ENCODE measurements at places on chromosomes 2 and 18. TPM values are rescaled to one million over a fixed set of nuclear protein-coding genes. Genes with fewer than 3 reads are reported as not detected.

DNA sequence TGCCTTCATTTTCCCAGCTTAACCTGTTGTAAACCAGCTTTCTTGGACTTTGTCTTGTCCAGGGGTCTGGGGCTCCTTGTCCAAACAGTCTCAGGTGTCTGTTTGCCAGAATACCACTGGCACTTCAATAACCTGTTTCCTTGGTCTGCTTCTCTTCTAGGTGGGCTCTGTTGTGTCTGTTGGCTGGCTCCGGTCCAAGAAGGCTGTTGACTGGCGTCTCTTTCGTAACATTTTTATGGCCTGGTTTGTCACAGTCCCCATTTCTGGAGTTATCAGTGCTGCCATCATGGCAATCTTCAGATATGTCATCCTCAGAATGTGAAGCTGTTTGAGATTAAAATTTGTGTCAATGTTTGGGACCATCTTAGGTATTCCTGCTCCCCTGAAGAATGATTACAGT is 17.0 kb downstream of the SLC20A1 start:
- no peak for DNase-seq

- DNase-seq = no peak
Observed at GRCh38 chr2:167136879-167137596, 248.8 kb downstream of the XIRP2 start.

The HOXD10 gene
- not detected for total RNA-seq

The REG3A gene
- not detected for total RNA-seq

GRCh38 chr18:33716061-33716683 is 138.2 kb downstream of the ASXL3 start:
- no peak for DNase-seq

The HRH4 gene
- not detected for total RNA-seq

The SLC14A1 gene
- not detected for total RNA-seq

- DNase-seq = no peak
Observed at GRCh38 chr2:27977731-27978312, 87.3 kb downstream of the BABAM2 start.

DNA sequence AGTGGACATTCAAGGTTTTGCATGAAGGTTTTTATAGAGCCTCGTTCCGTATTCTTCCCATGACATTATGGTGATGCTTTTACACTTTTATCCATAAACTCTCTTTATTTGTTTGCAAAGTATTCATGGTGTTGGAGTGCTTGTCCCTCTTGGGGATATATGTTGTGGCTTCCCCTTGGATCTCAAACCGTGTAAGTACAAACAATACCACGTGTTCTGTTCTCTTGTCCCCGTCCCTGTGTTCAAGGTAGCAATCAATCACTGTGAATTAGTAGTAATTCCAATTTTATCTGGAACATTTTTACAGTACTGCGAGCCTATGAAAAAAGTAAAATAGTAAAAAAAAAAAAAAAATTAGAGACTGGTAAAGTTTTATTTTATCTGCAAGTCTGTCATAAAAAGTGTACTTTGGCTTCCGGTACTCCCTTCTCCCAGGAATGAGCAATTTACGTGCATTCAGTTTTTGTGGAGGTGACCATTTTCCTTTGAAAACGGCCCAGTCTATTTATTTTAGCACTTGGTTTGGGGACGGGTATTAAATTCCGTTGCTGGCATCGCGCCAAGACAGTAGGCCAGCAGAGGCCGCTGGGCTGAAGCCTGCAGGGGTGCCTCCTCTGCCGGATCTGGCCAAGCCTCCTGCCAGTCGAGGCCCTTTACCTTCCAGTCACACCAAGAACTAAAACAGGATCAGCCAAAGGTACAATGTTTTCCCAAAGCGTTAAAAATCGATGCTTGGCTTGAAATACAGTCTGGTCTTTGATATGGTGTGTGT is 175.7 kb downstream of the SOCS6 start:
- DNase-seq = peak; percentile 83

DNA sequence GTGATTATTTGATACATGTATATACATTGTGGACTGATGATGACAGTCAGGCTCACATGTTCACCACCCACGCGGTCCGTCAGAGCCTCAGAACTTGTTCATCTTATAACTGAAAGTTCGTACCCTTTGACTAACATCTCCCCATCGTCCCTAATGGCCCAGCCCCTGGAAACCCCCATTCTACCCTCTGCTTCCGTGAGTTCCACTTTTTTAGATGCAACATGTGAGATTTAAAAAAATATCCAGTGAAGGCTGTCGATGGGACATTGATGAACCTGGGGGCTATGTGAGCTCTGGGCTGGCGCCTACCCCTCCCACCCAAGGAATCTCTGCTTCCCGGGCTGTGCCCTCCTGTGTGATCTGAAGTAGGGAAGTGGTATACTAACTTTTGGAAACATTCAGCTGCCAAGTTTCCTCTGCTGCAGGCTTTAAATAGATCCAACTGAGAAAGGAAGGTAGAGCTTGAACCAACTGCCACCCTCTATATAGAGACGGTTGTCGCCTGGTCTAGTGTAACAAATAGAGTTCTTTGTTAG is 163.8 kb downstream of the FAM210A start:
- DNase-seq = no peak

- no peak for DNase-seq
Observed at GRCh38 chr2:235148201-235149170, 196.7 kb downstream of the SH3BP4 start.

The CFC1 gene
- total RNA-seq = not detected

DNA sequence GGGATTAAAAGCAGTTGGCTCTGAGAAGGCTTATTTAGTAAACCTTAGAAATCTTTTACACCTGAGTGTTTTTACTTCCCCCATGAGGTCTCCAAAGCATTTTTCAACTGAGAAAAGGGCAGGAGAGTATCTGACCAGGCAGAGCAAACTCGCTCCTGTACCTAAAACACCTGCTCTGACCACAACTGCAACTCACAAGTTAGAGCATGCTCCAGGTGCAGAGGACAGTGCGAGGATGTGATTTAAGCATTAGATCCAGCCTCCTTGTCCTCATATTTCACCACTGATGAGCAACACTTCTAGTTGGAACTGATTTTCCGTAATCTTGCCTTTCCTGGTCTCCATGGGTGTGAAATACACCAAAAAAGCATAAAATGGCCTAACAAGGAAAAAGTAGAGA is 34.5 kb upstream of the TBC1D8 start:
- DNase-seq = no peak

The UGP2 gene
- total RNA-seq = 126 TPM

All from neural progenitor cell (in vitro differentiated cells).